ENCODE measurements at places on chromosomes 2 and 18.

GRCh38 chr18:13982126-13982525 lies 66.8 kb upstream of the MC2R start:
- DNase-seq = no peak

- no peak for DNase-seq
Observed at GRCh38 chr2:217956586-217957457, 46.0 kb downstream of the TNS1 start.

DNA sequence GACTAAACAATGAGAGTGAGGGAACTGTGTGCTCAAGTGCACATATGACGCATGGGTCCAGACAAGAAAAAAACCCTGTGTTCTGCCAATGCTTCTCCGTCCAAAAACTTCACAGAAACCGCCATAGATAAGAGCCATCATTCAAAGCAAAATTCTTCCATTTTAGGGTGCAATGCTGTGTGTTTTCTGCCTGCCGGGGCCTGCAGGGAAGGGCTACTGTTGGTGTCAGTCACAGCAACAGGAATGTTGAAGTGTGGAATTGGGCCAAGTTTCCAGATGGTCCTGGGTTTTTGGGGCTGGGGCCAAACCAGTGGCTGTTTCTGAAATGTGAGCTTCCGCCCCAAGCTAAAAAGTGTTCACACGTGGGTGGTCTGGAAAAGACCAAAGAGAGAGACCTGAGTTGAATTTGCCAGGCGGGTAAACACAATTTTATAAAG lies 677 bp upstream of the MC2R start:
- no peak for DNase-seq

GRCh38 chr2:240865391-240865790 lies 3.2 kb upstream of the AGXT start:
- no peak for DNase-seq

DNA sequence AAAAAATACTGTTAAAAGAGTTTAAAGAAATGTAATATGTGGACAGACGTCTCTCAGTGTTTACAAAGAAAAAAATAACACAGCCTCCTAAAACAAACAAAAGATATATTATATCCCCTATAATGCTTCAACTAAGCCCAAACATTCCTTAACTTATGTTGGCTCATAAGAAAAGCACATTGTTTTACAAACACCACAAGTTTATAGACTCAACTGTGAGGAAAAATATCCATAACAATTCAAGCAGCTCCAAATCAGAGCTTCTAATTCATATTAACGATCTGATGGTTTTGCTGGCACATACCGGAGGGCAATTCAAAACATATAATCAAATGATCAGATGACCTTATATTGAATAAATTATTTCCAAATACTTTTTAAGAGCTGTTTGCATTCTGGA lies 5.5 kb downstream of the LPIN2 start:
- no peak for DNase-seq

- no peak for DNase-seq
Observed at GRCh38 chr18:37711766-37712505, 146.3 kb upstream of the CELF4 start.

DNA sequence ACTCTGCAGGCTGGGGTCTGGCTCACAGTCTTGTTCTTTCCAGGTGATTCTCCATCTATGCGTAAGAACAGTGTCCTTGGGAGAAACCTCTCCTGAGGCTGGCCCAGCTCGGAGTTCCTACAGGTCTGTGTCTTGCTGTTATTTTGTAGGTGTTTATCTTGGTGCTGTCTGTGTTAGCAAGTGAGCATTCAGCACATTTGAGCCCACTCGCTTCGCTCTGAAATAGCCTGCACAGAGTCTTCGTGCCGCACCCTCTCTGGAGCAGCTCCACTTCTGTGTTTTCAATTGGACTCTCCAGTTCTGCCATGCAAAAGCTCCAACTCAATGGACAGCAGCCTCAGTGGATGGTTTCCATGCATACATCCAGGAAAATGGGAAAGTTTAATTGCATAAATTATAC lies 378.2 kb upstream of the ST6GAL2 start:
- no peak for DNase-seq

DNA sequence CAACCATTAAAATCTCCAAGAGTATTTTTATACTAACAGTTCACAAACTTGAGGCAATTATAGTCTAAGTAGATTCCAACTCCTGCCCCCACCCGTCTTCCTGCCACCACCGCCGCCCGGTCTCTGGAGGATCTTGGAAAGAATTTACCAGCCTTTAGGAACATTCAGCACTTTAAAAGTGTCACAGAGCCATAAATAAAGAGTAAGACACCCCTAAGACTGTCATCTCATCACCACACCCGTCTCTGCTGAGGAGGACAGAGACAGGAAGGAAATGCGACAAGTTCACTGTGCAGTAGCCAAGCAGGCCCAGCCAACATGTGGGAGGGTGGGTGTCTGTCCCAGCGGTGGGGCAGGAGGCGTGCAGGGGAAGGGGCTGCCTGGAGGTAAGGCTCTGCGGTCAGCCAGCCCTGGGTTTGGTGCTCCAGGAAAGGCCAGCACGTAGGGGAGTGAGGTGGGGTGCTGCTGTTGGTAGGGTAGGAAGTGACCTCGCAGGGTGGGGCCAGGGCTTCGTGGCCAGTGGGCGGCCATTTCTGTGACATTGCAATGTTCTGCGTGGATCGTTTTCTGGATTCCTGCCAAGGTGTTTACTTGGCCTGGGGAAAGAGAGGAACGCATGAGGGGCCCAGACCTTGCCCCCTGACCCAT lies 111.6 kb downstream of the FAM210A start:
- peak; percentile 50 for DNase-seq

DNA sequence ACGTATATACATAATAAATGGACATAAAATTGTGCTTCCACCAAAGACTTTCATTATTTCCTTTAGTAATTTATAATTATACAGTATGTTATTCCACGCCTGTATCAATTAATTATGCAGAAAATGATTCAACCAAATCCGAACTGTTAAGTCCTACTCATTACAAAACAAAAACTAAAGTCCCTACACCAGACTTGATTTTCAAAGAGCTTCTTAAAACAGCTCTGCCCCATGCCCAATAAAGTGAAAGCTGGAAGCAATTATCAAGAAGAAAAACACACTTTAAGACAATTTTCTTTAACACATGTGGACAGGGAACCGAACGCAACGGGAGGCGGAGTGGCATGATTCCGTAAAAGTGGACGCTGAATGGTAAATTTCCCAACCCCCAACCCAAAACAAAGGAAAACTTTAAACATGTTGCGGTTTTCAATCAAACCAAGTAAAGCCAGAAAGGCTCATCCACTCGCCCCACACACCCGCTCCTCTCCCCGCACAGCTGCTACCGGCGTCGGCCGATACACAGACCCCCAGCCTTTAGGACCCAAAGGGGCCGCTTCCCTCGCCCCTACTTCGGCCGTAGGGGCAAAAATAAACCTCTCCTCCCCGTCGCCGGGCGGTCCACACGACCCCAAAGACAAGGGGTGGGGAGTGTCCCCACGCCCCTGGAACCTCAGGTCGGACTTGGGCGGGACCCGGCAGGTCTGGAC lies 705 bp downstream of the YES1 start:
- DNase-seq = peak; percentile 36

GRCh38 chr2:151664520-151664919 lies 69.8 kb downstream of the NEB start:
- no peak for DNase-seq

DNA sequence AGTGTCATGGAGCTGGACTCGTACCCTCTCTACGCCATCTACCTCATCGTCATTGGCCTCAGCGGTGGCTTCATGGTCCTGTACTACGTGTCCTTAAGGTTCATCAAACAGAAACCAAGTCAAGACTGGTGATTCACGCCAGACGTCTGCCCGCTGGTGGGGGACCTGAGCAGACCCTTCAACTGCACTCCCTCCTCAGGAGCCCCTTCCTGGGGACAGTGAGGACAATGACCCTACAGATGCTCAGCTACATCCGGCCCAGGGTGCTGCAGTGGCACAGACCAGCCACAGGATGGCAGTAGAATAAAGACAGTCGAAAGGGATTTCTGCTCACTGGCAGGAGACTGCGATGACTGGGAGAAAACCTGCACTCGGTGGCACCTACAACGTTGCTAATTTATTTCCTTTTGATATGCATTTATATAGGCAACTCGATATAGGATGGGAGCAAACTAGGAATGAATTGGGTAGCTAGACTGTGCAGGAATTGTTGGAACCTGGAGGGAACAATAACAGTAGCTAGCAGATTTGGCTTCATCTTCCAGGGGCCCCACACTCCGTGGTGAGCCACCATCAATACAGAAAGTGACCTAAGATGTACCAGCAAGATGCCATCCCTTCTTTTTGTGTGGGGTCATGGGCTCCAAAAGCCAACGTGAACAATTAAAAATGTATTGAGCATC lies 39.2 kb downstream of the ABCG8 start:
- peak; percentile 78 for DNase-seq
